Epithelial cell of esophagus (primary cell): ENCODE measurements at places on chromosomes 7 and 10.

- DNase-seq = peak; percentile 30
These were observed 13.6 kb downstream of the EIF4EBP2 start for GRCh38 chr10:70417568-70417967.

GRCh38 chr7:33932221-33932620, 26.9 kb downstream of the BMPER start:
- no peak for DNase-seq

DNA sequence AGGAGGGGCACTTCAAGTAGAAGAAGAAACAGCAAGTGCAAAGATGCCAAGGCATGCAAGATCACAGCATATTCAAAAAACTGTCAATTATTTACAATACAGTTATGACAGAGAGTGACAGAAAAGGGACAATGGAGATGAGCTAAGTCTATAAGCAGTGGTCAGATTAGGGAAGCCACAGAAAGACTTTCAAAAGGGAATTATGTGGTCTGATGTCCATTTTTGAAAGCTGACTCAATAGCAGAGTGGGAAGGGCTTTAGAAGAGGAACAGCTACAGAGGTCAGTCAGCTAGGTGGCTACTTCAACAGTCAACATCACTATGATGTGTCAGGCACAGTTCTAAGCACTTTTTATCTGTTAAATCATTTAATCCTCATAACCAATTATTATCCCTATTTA, 45.2 kb upstream of the SPOCK2 start:
- DNase-seq = no peak

GRCh38 chr10:79266084-79266483, 81.2 kb upstream of the PPIF start:
- peak; percentile 59 for DNase-seq

DNA sequence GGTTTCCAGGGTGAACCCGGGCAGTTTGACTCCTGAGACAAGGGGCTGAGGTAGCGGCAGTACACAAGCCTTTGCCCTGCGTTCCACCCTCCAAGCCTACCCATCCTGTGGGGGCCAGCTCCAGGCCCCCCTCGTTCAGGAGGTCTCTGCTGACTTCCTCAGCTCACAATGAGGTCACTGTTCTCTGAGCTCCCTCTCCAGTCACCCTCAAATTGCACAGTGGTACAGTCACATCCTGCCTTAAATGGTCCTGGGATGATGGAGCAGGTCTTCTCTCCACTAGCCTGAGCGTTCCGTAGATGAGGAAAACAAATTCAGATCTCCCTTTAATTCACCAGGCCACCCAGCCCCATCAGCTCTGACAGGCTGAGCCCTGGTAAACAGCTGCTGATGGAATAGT, 90.2 kb downstream of the SH3PXD2A start:
- peak; percentile 56 for DNase-seq

DNA sequence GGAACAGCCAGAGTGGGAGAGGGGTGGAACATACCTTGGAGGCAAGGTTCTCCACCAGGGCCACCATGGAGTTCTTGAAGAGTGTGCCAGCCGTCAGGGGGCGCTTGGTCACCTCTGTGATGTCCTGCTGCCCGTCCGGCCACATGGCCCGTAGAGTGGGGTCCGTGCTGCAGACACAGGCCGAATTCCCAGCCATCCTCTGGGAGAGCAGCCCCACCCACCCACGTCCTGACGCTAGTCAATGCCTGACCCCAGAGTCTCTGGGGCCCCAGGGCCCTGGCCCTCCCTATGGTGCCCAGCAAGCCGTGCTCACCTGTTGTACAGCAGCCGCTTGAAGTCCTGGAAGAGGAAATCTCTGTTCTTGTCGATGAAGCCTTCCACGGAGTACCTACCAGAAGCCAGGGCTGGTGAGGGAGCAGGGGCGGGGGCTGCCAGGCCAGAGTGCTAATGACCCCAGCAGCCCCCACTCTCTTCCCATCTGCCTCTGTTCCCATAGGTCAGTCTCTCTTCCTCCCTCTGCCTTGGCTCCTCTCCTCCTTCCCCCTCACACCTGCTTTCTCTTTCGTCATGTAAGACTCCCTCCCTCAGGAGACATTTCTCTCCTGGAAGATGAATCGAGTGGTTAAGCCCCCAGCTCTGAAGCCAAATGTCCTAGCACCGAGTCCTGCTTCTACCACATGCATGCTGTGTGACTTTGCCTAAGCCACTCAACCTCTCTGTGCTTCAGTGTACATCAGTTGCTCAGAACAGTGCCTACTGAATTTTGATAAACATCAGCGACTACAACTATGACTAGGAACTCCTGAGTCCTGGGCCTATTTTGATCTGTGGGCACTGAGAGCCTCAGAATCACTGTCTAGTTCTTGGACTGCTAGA, 11.0 kb downstream of the MYO1G start:
- no peak for DNase-seq

GRCh38 chr7:145978769-145979168, 137.8 kb upstream of the CNTNAP2 start:
- no peak for DNase-seq

DNA sequence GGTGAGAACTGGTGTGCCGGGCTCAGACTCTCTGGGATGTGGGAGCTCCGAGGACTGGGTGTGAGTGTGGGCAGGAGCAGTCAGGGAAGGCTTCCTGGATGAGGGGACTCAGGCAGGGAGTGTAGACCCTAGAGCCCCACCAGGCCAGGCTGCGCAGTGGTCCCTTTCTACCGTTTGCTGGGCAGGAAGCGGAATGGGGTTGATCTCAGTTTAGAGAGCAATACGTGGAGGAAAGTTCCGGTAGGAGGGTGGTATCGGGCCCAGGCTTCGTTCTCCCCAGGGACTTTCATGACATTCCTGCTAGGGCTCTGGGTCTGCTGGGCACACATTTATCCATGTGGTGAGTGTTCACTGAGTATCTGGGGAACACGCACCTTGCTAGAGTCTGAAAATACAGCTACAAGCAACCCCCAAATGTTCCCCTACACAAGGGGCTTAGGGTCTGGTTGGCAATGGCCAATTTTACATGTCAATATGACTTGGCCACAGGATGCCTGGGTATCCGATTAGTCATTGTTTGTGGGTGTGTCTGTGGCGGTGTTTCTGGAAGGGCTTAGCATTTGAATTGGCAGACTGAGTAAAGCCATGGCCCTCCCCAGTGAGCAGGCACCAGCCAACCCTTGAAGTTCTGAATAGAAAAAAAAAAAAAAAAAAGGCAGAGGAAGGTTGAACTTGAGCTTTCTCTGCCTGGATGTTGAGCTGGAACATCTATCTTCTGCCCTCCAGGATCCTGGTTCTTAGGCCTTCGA, 20.8 kb downstream of the GHRHR start:
- peak; percentile 76 for DNase-seq

GRCh38 chr10:132332433-132332754, 401 bp downstream of the LRRC27 start:
- peak; percentile 11 for DNase-seq

DNA sequence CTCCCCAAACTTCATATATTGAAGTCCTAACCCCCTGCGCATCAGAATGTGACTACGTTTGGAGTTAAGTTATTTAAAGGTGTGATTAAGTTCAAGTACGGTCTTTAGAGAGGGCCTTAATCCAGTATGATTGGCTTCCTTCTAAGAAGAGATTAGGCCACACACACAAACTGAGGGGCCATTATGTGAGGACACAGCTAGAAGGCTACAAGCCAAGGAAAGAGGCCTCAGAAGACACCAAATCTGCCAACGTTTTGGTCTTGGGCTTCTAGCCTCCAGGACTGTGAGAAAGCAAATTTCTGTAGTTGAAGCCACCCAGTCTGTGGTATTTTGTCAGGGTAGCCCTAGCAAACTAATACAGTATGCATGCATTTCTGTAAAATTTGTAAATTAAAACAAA, 41.7 kb downstream of the REEP3 start:
- DNase-seq = no peak

GRCh38 chr10:62248465-62248864, 20.2 kb downstream of the RTKN2 start:
- peak; percentile 33 for DNase-seq

DNA sequence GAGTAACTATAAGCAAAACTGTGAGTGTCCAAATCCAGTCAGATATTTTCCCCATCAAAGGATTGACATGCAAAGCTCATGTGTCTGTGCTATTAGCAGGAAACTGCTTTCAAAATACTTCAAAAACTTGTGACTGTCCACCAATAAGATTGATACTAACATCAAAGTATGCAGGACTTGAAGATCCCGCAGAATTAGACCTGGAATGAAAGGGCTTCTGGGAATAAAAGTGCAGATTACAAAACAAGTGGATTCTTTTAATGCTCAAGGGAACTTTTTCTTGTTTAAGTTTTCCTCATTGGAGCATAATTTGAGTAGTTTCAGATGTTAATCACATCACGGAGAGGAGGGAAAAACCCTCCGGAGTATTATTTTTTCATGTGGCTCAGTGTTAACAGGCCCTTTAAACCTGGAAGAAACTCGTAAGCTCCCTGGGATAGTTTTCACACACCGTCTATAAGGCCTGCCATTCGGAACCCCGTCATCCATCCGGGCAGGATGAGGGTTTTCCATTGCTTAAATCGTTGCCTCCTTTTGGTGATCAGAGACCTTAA, 33.9 kb upstream of the MKX start:
- no peak for DNase-seq

GRCh38 chr10:17502814-17503213, 48.4 kb upstream of the ST8SIA6 start:
- DNase-seq = no peak

- DNase-seq = no peak
These were observed 11.3 kb upstream of the HGF start for GRCh38 chr7:81780914-81781693.

DNA sequence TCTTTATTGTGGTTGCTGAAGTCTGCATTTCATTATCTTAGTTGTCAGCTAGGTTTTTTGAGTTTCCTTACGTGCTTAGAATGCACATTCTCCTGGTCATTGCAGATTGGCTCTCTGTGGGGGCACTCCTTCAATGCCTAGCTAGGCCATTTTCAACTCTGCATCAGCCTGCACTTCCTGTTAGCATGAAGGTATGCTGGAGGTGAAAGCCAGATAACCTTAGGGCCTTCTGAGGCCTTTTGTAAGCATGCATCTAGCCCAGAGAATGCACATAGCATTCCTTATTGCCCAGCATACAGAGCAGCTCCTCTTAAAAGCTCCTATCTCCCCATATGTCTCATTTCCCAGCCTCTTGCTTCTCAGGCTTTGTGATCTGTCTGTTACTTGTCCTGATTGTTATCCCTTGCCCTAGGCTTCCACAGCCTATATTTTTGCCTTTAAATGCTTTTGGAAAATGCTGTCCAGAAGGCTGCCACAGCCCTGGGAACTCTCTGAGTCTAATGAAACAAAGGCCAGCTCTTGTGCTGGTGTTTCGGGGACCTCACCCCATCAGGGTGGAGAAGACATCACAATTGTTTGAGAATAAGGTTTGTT, 108.1 kb upstream of the IGFBP3 start:
- DNase-seq = no peak

DNA sequence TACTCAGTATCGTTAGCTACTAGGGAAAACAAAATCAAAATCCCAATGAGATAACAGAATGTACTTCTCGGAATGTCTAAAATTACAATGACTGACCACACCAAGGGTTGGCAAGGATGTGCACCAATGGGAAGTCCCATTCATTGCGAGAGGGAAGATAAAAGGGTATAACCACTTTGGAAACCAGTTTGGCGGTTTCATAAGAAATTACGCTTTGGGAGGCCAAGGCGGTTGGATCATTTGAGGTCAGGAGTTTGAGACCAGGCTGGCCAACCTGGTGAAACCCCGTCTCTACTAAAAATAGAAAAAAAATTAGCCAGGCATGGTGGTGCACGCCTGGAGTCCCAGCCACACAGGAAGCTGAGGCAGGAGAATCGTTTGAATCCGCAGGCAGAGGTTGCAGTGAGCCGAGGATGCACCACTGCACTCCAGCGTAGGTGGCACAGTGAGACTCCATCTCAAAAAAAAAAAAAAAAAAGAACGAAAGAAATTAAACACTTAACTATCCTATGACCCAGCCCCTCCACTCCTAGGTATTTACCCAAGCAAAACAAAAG, 7.6 kb downstream of the HACD1 start:
- DNase-seq = no peak

DNA sequence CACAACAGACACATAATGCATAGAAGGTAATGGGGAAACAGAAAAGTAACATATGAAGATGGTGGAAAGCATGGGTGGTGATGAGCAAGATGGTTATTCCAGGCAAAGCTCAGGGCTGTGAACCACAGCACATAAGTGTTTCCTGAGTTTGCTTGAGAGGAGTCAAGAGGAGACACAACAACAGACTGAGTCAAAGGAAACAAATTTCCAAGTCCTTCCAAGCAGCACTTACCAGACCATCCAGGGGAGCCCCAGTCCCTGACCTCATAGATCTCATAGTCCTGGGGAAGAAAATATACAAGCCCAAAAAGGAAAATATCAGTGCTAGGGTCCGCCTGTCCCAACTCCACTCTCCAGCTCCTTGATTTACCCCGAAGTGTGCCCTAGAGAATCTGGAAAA, 216.6 kb upstream of the FZD1 start:
- no peak for DNase-seq

DNA sequence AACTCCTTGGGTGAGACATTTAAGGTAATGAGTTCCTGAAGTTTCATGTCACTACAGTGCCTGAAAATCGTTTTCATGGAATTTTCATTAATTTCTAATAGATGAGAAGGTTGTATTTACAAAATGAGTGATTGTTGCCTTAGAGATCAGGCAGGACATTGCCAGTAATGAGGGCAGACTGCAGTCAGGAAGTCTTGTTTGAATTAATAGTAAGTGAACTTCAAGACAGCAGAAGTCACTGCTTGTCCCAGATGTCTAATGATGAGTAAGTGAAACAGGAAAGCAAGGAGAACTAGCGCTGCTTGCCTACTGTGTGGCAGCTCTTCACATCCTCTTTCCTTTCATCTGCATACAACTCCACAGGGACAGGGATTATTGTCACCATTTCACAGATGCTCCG, 237.4 kb downstream of the BAMBI start:
- peak; percentile 14 for DNase-seq

- DNase-seq = no peak
These were observed 127.7 kb upstream of the PRR15 start for GRCh38 chr7:29435902-29436301.

DNA sequence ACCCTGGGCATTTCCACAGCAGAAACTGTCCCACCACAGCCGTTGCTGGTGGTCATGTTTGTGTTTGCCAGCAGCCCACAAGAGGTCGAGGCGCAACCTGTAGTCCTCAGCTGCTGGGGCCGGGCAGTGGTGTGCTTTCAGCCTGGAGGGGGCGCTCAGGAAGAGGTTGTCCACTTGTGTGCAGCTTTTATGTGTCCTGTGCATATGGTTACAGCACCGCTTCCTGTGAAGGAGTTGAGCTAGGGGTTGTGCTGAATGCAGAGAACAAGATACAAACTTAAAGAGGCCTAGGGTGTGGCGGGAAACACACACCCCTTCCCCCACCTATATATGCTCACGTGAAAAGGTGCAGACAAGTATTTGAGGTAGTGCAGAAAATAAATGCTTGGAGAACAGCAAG, 29.5 kb upstream of the PFKFB3 start:
- DNase-seq = no peak
